A549 treated with GW870086 at 1 μM for 4 hours (cell line): ENCODE measurements at places on chromosomes 12 and 14. TPM values are rescaled to one million over a fixed set of nuclear protein-coding genes. Genes with fewer than 3 reads are reported as not detected.

SEL1L gene
- 13.9 to 27.6 TPM (median 24.5 TPM) in 5 replicates for total RNA-seq

SSTR1 gene
- 0.03 TPM in 1 of 5 replicates, not detected in the others for total RNA-seq

BCL11B gene
- total RNA-seq, result 0.29 to 0.42 TPM (median 0.34 TPM) in 5 replicates

PLD4 gene
- total RNA-seq, result 0.10 to 0.25 TPM (median 0.13 TPM) in 3 of 5 replicates, not detected in the others

PPP4R4 gene
- 0.22 to 0.51 TPM (median 0.38 TPM) in 5 replicates for total RNA-seq

BMAL2 gene
- 13.3 to 18.7 TPM (median 16.4 TPM) in 5 replicates for total RNA-seq

CLEC9A gene
- not detected in 5 replicates for total RNA-seq

CCDC63 gene
- total RNA-seq, result not detected in 5 replicates

KRT77 gene
- total RNA-seq, result not detected in 5 replicates

FAIM2 gene
- 0.28 TPM in 1 of 5 replicates, not detected in the others for total RNA-seq

TCL1A gene
- not detected in 5 replicates for total RNA-seq

HNF1A gene
- 3.9 to 5.3 TPM (median 4.5 TPM) in 5 replicates for total RNA-seq

MYF6 gene
- total RNA-seq, result not detected in 5 replicates

SYT10 gene
- total RNA-seq, result not detected in 5 replicates

KRT86 gene
- total RNA-seq, result 31.3 to 49.7 TPM (median 45.6 TPM) in 5 replicates

EIF2S3B gene
- total RNA-seq, result 0.29 to 0.82 TPM (median 0.59 TPM) in 5 replicates

PIWIL1 gene
- total RNA-seq, result 0.27 TPM in 1 of 5 replicates, not detected in the others

DCAF11 gene
- 19.4 to 22.8 TPM (median 20.8 TPM) in 5 replicates for total RNA-seq

PTPRQ gene
- 0.01 to 0.02 TPM in 2 of 5 replicates, not detected in the others for total RNA-seq

ZNF84 gene
- total RNA-seq, result 9.3 to 13.7 TPM (median 12.3 TPM) in 5 replicates

TMEM119 gene
- total RNA-seq, result 0.05 to 0.16 TPM (median 0.15 TPM) in 3 of 5 replicates, not detected in the others

RPL10L gene
- total RNA-seq, result not detected in 5 replicates

GPR162 gene
- 0.27 to 1.1 TPM (median 0.61 TPM) in 5 replicates for total RNA-seq

TMPRSS12 gene
- not detected in 5 replicates for total RNA-seq

RNASE3 gene
- not detected in 5 replicates for total RNA-seq

EML5 gene
- 0.38 to 0.59 TPM (median 0.53 TPM) in 5 replicates for total RNA-seq

TSPAN19 gene
- not detected in 5 replicates for total RNA-seq

REP15 gene
- total RNA-seq, result 0.26 to 0.63 TPM (median 0.42 TPM) in 4 of 5 replicates, not detected in the other

NEDD1 gene
- total RNA-seq, result 14.4 to 21.2 TPM (median 18.5 TPM) in 5 replicates

DLGAP5 gene
- 24.6 to 38.0 TPM (median 31.4 TPM) in 5 replicates for total RNA-seq

PZP gene
- not detected in 5 replicates for total RNA-seq

RIC8B gene
- 7.1 to 10.6 TPM (median 8.9 TPM) in 5 replicates for total RNA-seq

GDF3 gene
- total RNA-seq, result not detected in 5 replicates

RNF212B gene
- not detected in 5 replicates for total RNA-seq

SERPINA3 gene
- total RNA-seq, result 9.1 to 10.6 TPM (median 10.1 TPM) in 5 replicates

CD163 gene
- 0.12 to 0.15 TPM in 2 of 5 replicates, not detected in the others for total RNA-seq
